ENCODE measurements at places on chromosomes 7 and 10.

DNA sequence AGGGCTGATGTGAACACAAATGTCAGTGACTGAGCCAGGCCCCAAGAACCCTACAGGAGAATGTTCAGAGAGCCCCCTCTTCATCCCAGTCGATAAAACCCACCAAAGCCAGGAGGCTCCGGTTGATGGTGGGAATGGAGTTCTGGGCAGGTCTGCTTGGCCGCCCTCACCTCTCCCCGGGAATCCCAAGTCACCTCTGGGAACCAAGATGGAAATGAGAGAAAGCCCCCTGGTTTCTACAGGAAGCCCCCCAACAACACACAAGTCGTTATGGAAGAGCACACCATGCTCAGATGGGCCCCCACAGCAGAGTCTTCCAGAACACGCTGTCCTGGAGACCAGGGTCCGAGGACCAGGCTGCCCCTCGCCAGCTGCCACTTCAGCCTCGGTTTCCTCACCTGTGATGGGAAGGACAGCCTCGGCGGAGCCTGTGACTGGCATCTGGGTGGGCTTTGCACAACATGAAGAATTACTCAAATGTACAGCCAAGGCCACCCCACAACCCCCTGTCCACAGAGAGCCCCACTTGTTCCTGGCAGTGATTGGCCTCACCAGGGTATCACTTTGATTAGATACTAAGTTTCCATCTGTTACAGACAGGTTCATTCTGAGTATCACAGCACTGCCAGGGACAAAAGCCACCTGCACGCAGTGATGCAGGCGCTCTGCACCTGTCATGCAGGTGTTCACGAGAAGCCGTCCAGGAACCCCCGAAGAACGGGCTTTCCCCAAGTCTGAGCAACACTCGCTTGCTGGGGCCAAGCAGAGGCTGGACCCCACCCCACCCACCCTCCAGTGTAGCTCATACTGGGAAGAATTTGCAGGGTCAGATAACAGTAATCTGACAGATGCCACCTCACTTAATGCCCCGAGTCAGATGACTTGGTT is 57.6 kb downstream of the MKI67 start:
- DNase-seq: no peak

DNA sequence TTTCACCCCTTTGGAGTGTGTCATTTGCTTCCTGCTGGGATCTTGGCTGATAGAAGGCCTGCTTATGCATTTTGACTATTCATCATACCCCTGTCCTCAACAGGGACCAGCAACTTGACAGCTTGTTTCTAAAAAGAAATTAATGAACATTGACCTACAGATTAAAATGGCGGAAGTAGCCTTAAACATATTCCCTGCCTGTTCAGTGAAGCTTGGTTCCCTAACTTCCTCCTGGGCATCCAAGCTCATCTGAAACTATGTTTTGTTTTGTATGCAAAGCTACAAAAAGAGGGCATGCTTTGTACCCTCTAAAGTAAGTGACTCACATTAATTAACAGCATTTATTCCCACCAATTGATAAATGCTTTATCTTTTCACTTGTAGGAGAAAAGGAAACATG is 26.8 kb upstream of the CDK14 start:
- DNase-seq: no peak

GRCh38 chr10:100670828-100671479 is 74.4 kb upstream of the PAX2 start:
- peak; percentile 91 for DNase-seq

DNA sequence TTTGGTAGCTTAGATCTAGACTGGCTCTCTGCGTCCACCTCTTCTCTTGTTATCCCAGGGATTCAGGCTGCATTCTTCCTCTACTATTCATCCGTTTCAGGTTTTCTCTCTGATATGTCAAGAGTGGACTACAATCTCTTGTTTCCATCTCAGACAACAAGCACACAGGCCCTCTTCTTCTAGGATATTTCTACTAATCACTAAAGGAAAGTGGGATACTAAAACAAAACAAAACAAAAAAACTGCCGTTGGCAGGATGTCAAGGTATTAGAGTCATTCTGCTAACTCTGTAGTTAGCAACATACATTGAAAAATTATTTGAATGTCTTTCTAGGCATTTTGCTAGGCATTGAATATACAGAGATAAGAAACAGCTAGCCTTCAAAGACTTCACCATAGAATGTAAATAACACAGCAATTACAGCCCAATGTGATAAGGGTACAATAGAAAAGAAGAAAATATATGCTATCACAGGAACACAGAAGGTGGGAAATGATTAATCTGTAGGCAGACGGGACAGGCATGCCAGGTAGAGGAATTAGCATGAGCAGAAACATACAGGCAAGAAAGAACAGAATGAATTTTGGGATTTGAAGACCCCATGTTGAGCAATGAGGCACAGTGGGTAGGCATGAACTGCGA is 210.5 kb downstream of the CSTF2T start:
- DNase-seq: no peak

DNA sequence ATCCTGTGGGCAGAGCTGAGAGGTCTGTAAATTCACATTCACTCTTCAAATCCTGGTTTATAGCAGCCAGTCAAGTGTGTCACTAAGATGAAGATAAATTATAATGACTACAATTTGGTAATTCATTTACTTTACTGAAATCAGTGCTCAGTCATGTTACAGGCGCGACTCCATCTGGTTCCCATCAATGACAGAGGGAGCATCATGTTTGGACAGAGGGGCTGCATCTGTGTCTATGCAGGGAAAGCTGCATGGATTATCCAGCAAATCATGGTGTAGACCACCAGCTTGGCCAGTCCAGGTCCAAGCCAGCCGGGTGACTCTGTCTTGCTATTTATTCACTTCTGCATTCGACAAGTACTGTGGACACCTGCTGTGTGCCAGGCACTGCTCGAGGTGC is 214.1 kb upstream of the ZNF32 start:
- DNase-seq: no peak

GRCh38 chr7:1516586-1517251 is 12.5 kb upstream of the INTS1 start:
- no peak for DNase-seq

DNA sequence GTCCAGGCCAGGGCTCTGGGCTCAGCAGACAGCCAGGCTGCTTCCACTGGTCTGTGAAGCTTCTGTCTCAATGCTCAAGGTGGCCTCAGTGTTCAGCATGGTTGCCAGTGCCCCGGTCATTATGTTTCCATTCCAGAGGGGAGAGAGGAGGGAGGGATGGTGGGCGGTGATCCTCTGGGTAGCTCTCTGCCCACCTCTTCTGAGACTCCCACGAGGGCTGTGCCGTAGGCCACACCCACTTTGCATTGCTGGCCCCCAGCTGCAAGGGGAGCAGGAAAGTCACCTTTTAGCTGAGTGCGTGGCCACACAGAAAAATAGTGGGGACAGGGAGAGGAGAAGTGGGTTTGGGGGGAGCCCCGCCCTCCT is 42.5 kb downstream of the FOXK1 start:
- no peak for DNase-seq

GRCh38 chr7:46695051-46695708 is 774.1 kb upstream of the IGFBP3 start:
- DNase-seq: no peak

DNA sequence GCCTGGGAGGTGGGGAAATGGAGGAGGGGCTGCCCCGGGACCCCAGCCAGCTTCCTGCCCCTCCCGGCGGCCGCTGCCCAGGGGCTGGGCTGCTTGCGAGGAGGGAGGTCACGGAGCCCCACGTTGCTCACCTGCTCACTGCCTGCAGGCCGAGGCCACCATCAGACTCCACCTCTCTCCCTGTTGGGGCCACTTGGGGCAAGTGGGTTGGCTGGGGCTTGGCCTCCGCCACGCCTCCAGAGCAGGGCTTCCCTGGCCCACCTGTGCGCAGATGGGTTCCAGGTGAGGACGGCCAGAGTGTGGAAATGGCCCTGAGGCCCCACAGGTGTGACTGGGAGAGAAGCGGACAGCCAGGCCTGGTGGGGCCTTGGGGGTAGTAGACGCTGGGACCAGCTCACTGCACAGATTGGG is 82.8 kb upstream of the DIP2C start:
- DNase-seq: peak; percentile 17

GRCh38 chr10:72425133-72425532 is 70.4 kb upstream of the DNAJB12 start:
- DNase-seq: no peak

DNA sequence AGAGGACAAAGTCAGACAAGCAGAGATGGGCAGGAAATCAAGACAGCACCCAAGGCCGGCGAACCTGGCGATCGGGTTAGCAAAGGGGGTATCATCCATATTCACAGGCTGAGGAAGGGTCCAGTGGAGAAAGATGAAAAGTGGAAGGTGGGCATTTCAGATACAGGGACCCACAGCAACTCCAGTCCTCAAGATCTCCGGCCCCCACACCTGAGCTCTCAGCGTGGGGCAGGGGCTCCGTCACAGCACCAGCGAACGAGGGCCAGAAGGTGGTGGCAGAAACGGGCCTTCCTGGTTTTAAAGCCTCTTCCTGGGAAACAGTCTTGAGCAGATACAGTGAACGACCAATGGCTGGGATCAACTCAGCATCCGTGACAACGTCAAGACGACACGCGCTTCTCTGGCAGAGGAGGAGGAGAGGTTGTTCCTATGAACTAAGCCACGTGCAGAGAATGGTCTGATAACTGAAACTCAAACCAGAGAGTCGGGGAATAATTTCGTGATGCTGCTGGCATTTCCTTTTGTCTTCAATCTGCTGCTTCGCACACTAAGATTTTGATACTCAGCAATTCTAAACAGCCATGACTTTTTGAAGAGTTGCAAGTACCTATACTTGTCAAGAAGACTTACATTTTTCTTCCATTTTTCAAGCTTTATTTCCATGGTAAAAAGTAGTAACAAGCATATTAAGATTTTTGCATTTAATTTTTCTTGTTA is 219.8 kb downstream of the ZMYND11 start:
- DNase-seq: no peak

- no peak for DNase-seq
These were observed 139.6 kb upstream of the UNC5B start for GRCh38 chr10:71072823-71073210.

GRCh38 chr10:48792687-48793096 is 108.0 kb downstream of the WDFY4 start:
- DNase-seq: no peak

DNA sequence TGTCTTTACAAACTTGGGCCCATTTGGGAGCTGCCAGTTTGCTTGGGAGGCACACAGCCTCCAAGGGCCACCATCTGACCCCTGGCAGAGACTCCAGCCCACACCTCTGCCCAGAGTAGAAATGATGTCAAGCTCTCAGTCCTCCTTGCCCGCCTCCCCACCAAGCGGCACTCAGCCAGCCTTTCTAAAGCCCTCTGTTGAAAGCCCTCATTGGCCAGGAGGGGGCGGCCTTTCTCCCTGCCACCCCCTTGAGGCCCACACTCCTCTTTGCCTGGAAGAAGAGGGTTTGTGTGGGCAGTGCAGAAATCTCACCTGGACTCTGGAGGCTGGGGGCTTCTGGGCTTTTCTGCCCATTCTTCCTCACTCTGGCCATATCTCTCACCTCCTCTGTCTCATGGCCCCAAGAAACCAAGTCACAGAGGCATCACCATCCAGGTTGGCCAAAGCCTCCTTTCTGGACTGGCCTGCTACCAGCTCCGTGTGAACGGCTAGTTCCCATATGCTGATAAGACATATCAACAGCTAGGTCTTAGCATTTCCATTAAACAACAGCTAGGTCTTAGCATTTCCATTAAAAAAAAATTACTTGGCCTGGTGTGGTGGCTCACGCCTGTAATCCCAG is 36.1 kb downstream of the UBTD1 start:
- DNase-seq: peak; percentile 75

- no peak for DNase-seq
These were observed 1272.8 kb downstream of the TYW1 start for GRCh38 chr7:68269405-68269804.

GRCh38 chr7:42858570-42858969 is 53.3 kb downstream of the C7orf25 start:
- DNase-seq: no peak

DNA sequence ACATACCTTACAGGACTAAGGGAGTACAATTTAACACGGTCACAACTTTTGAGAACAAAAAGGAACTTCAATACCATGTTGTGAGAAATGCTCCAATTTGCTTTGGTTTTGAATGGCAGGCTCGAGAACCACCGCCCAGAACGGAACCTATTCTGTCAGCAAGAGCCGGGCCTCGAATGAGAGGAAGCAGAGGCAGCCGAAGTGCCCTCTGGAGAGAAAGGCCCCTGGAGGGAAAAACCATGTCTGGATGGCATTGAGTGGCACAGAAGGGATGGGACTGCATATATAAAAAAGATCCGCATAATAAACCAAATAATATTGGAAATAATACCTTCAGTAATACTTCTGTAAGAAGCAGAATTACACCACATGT is 85.6 kb downstream of the CHST15 start:
- DNase-seq: no peak

DNA sequence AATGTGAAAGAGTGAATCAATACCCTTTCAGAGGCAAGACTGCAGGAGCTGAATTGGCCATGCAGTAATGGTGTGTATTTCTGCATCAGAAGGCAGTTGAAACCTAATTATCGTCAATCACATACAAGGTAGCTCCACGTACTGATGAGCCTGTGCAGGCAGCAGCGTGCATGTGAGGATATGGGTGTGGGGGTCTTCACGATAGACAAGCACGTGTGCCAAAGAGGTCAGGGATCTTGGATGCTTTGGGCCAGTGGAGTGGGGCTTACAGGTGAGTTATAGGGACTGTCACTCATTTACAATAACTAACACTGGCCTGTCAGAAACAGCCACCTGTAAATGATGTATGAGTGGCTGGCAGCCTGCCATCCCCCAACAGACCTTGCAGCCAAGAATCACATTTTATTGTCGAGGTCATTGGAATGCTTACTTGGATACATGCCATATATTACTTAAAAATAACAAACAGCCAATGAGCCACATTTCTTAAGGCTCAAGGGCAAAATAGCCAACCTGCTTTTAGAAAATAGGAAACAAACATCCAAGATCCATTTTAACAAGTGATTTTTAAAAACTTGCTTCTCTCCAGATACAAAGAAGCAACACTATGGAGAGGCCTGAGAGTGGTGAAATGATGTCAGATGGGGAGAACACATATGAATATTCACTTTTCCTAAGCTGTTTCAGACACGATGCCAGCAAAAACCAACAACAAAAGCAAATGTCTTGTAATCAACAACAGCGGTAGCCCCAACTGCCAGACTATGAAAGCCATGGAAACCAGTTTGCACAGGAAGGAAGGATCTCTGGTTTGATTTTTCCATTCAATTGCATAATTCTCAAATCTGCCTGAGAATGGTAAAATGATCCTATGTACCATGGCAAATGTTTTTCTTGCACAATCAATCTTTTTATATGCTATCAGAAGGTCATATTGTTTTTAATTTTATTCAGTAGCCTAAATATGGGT is 210.7 kb downstream of the SKAP2 start:
- DNase-seq: no peak

DNA sequence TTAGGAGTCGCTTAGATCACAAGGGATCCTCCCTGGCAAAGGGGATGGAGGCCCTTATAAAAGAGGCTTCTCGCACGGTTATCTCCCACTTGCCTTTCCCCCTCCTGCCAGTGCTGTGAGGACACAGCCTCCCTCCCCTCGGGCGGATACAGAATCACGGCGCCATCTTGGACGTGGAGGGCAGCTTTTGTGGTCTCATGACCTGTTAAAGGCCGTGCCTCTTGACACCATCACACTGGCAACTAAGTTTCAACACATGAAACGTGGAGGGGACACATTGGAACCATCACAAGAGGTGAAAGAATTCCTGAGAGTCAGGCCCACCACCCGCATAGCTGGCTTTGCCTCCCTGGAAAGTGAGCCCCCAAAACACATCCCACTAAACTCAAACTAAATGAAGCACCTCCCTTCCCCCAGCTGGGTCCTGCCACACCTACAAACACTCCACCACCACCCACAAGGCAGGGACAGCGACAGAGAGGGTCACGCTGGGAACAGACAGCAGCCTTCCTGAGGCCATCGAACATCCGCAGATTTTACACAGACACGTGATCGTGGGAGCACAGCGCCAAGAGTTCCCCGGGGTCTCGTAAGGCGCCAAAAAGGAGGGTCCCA is 110.6 kb downstream of the TCERG1L start:
- DNase-seq: no peak
